ENCODE measurements at places on chromosomes 6 and 20. TPM values are rescaled to one million over a fixed set of nuclear protein-coding genes. Genes with fewer than 3 reads are reported as not detected.

NT5DC1 gene
- total RNA-seq, result 10.9 TPM

SLC39A7 gene
- 67.9 TPM for total RNA-seq

TSHZ2 gene
- total RNA-seq, result 9.6 TPM

TTBK1 gene
- 0.26 TPM for total RNA-seq

JPH2 gene
- 2.1 TPM for total RNA-seq

SLC17A5 gene
- 11.2 TPM for total RNA-seq

PAK5 gene
- 0.52 TPM for total RNA-seq

EIF6 gene
- 35.6 TPM for total RNA-seq

CALHM5 gene
- total RNA-seq, result 0.52 TPM

SLC25A27 gene
- 36.8 TPM for total RNA-seq

RIPOR3 gene
- 2.3 TPM for total RNA-seq

CNBD2 gene
- total RNA-seq, result 23.4 TPM

LRRC73 gene
- total RNA-seq, result not detected

TSPYL4 gene
- total RNA-seq, result 12.7 TPM

GRCh38 chr6:145735356-145736165 lies at the start of gene EPM2A:
EPM2A (minus strand) TSS chr6:145735520; CDS start chr6:145735498, 22 bp downstream.
- peak within 1 kb of the TSS; percentile 96 for H3K27ac ChIP-seq
- peak; percentile 90 for DNase-seq
- peak within 1 kb of the TSS; percentile 68 for H3K4me3 ChIP-seq
- no peaks in the 10 kb centered on the region for H3K36me3 ChIP-seq

DNA sequence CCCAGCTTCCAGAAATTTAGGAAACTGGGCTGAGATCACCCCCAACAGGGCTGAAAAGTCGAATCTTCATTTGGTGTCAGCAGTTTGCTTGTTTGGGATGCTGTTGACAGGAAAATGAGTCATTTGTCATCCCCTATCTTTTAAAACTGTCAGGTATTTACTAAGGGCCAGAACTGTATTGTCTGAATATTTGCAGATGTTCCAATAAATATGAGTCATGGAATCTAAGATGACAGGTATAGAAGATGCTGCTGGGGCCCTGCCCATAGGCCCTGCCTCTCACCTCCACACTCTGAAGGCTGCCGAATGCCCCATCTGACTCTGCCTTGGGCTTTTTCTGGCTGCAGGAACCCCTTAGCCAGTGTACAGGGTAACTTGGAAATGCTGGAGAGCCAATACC lies 3.9 kb downstream of the ETV7 start:
- no peaks in the 10 kb centered on the region for H3K27me3 ChIP-seq
- peaks cover 10% of the 10 kb centered on the region for H3K4me1 ChIP-seq
- H3K36me3 ChIP-seq, result no peaks in the 10 kb centered on the region
- H3K27ac ChIP-seq, result no peak overlapping the region

GRCh38 chr6:158729906-158730540 lies 80.2 kb downstream of the SYTL3 start:
- no peak for DNase-seq
- no peaks in the 10 kb centered on the region for H3K4me1 ChIP-seq
- no peak overlapping the region for H3K4me3 ChIP-seq
- H3K27me3 ChIP-seq, result no peaks in the 10 kb centered on the region
- no peaks in the 10 kb centered on the region for H3K36me3 ChIP-seq
- H3K27ac ChIP-seq, result no peak overlapping the region

DNA sequence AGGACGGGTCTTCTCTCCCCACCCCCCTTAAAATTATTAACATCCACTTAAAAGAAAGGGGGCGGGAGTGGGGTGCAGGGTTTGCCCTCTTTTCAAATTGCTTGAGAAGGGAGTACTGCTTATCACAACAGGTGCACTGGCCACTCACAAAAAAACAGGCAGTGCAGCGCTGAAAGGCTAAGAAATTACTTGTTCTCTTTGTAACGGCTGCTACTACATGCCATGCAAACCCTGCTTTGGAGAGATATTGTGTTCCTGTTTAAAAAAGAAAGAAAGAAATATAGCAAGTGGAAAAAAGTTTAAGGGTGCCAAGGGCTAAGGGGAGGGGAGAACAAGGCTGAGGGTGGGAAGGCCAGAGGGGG lies 312.7 kb upstream of the JARID2 start:
- H3K4me3 ChIP-seq, result no peak overlapping the region
- H3K36me3 ChIP-seq, result no peaks in the 10 kb centered on the region
- no peaks in the 10 kb centered on the region for H3K4me1 ChIP-seq

- H3K27me3 ChIP-seq, result no peaks in the 10 kb centered on the region
- no peak overlapping the region for H3K27ac ChIP-seq
- H3K36me3 ChIP-seq, result peaks cover 20% of the 10 kb centered on the region
These were observed 31.5 kb downstream of the RPF2 start for GRCh38 chr6:111013144-111013915.

- no peaks in the 10 kb centered on the region for H3K27me3 ChIP-seq
- no peaks in the 10 kb centered on the region for H3K36me3 ChIP-seq
- no peak overlapping the region for H3K27ac ChIP-seq
These were observed 21.0 kb upstream of the SERINC3 start for GRCh38 chr20:44542890-44543289.

GRCh38 chr6:44671333-44671732 lies 283.8 kb downstream of the CDC5L start:
- H3K36me3 ChIP-seq, result no peaks in the 10 kb centered on the region
- H3K27me3 ChIP-seq, result no peaks in the 10 kb centered on the region
- H3K4me3 ChIP-seq, result no peak overlapping the region
- H3K4me1 ChIP-seq, result no peaks in the 10 kb centered on the region

GRCh38 chr6:107488875-107489635 lies 862 bp upstream of the SOBP start:
- no peaks in the 10 kb centered on the region for H3K36me3 ChIP-seq
- peak overlapping the region; percentile 21 for H3K4me3 ChIP-seq
- H3K27ac ChIP-seq, result peak overlapping the region; percentile 48

- peaks cover 12% of the 10 kb centered on the region for H3K4me1 ChIP-seq
- H3K27me3 ChIP-seq, result no peaks in the 10 kb centered on the region
- H3K27ac ChIP-seq, result no peak overlapping the region
- H3K4me3 ChIP-seq, result no peak overlapping the region
- DNase-seq, result no peak
These were observed 78.6 kb upstream of the GATA5 start for GRCh38 chr20:62554214-62554897.

- H3K4me1 ChIP-seq, result no peaks in the 10 kb centered on the region
- no peak overlapping the region for H3K27ac ChIP-seq
These were observed 364.6 kb upstream of the SOX4 start for GRCh38 chr6:21228876-21229460.

DNA sequence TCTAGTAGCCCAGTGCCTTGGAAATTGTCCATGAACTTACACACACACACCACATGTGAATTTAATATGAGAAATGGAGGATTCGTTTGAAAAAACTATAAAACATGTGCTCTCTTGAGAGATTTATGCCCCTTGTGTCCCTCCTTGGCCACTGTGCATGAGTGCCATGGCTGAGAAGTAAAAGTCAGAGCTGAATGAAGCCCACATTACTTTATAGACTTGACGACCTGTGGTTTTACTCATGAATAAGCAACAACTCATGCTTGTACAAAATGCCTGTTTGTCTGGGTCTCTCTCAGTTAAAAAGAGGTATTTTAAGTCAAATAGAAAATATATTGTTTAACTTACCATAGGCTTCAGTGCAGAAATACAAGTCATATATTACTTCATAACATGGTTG lies 102.7 kb downstream of the KCNQ5 start:
- no peak for DNase-seq
- no peaks in the 10 kb centered on the region for H3K27me3 ChIP-seq
- H3K4me1 ChIP-seq, result no peaks in the 10 kb centered on the region
- no peak overlapping the region for H3K27ac ChIP-seq
- no peak overlapping the region for H3K4me3 ChIP-seq
- H3K36me3 ChIP-seq, result no peaks in the 10 kb centered on the region

DNA sequence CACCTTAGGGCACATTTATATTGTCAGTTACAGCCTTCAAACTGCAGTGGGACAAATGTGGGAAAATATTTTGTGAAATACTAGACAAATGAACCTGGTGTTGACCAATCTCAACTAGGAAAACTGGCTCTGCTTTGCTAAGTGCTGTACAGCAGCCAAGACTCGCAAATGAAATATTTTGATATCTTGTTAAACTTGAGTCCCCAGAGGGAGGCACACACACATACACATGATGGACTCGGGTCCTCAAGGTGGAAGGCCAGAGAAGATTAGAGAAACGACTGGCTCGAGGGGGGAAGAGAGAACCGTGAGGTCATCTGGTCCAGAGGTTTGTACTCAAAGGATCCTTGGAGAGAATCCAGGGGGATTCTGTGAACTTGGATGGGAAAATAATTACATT lies 67.3 kb upstream of the JAG1 start:
- peak overlapping the region; percentile 1 for H3K27ac ChIP-seq
- no peaks in the 10 kb centered on the region for H3K27me3 ChIP-seq
- no peak overlapping the region for H3K4me3 ChIP-seq
- H3K36me3 ChIP-seq, result no peaks in the 10 kb centered on the region
- peaks cover 21% of the 10 kb centered on the region for H3K4me1 ChIP-seq

DNA sequence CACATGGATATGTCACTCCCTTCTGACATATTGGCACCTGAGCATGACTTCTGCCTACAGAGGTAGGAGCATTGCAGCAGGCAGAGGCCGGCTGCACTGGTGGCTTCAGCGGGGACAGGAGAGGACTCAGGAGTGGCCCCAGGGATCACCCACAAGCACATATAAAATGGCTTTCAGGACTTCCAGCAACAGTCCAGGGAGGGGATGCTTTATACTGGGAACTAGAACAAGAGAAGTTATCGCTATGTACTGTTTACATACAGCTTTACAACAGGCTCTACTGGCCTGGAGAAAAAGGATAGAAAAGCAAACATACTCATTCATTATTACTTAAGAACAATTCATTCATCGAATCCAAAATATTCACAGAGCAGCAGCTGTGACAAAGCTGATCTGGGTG lies 337.8 kb downstream of the THBS2 start:
- H3K27ac ChIP-seq, result no peak overlapping the region
- H3K27me3 ChIP-seq, result no peaks in the 10 kb centered on the region
- no peak overlapping the region for H3K4me3 ChIP-seq
- DNase-seq, result no peak
- peaks cover 7% of the 10 kb centered on the region for H3K4me1 ChIP-seq
- no peaks in the 10 kb centered on the region for H3K36me3 ChIP-seq

GRCh38 chr20:47484303-47484702 lies 17.4 kb upstream of the NCOA3 start:
- no peak for DNase-seq
- H3K4me3 ChIP-seq, result no peak overlapping the region
- H3K27ac ChIP-seq, result no peak overlapping the region
- H3K36me3 ChIP-seq, result no peaks in the 10 kb centered on the region
- no peaks in the 10 kb centered on the region for H3K27me3 ChIP-seq

GRCh38 chr6:44699851-44700250 lies 312.3 kb downstream of the CDC5L start:
- H3K4me3 ChIP-seq, result no peak overlapping the region
- no peak overlapping the region for H3K27ac ChIP-seq
- no peaks in the 10 kb centered on the region for H3K27me3 ChIP-seq
- no peak for DNase-seq

GRCh38 chr6:93749930-93750329 lies 330.6 kb upstream of the EPHA7 start:
- no peaks in the 10 kb centered on the region for H3K27me3 ChIP-seq
- no peak for DNase-seq
- H3K4me3 ChIP-seq, result no peak overlapping the region

DNA sequence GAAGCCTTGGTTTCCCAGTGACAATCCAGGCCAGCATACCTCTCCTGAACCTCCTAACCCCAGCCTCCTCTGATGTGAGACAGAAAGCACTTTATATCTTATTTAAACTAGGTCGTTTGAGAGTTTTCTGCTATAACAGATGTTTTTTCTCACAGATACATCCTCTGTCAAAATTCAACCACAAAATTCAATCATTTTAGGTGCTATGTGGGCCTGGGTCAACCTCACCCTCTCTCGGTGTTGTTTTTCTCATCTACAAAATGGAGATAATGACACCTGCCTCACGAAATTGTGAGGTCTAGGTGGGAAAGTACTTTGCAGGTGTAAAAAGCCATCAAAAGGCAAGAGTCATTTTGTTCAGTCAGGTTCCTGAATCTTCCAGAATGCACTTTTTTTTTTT lies 46.2 kb upstream of the NFATC2 start:
- H3K4me1 ChIP-seq, result no peaks in the 10 kb centered on the region
- no peak for DNase-seq
- no peak overlapping the region for H3K4me3 ChIP-seq
- no peaks in the 10 kb centered on the region for H3K27me3 ChIP-seq

DNA sequence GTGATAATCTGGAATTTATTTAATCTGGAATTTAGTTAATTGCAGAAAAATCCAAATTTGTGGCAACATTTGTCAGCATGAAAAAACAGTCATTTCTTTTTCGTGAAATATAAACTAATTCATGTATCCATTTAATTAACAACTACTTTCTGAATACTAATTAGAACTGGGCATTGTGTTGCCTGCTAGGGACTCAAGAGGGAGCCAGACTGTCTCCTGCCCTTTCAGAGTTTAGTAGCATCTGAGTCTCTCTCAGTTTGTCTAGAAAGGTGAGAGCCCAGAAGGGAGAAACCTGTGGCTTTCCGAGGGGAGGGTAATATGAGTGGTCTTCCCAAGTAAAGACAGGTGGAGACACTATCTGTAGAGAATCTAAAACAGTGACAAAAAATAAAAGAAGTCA lies 210.9 kb upstream of the HDDC2 start:
- no peak overlapping the region for H3K4me3 ChIP-seq
- no peaks in the 10 kb centered on the region for H3K36me3 ChIP-seq
- peaks cover 10% of the 10 kb centered on the region for H3K4me1 ChIP-seq
- no peak overlapping the region for H3K27ac ChIP-seq
- H3K27me3 ChIP-seq, result no peaks in the 10 kb centered on the region

DNA sequence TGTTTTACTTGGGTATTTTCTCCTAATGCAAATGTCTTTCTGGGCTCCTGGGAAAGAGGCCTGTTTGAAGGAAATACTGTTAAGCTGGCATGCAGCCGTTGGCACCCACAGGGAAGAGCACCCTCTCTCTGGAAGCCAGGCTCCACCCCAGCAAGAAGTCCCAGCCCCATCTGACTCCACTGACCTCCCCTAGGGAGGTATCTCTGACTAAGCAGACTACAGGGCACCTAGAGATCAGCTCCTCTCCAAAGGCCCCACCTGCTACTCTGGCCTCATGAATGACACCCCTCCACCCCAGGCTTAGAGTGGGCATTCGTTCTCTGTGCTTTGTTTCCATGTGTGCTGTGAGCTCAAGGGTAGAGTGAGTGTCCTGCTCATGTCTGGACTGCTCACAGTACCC lies 6.4 kb upstream of the MDGA1 start:
- no peak for DNase-seq
- H3K4me1 ChIP-seq, result peaks cover 13% of the 10 kb centered on the region
- H3K27me3 ChIP-seq, result no peaks in the 10 kb centered on the region
- H3K27ac ChIP-seq, result no peak overlapping the region
- no peaks in the 10 kb centered on the region for H3K36me3 ChIP-seq

GRCh38 chr6:119497988-119498727 lies 148.6 kb upstream of the MAN1A1 start:
- DNase-seq, result no peak
- H3K27ac ChIP-seq, result no peak overlapping the region
- no peak overlapping the region for H3K4me3 ChIP-seq
- H3K4me1 ChIP-seq, result peaks cover 36% of the 10 kb centered on the region
- no peaks in the 10 kb centered on the region for H3K36me3 ChIP-seq
